ENCODE measurements at places on chromosomes 3 and 15.

DNA sequence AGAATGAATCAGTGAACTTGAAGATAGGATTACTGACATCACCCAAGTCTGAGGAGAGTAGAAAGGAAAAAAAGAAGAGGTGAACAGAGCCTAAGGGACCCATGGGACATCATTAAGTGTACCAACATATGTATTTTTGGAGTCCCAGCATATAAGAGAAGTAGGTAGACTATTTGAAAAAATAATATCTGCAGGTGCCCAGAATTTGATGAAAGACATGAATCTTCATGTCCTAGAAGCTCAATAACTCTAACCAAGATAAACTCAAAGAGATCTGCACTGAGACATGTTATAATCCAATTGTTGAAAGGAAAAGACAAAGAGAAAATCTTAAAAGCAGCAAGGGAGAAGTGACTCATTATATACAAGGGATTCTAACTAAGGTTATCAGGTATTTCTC, 39.0 kb downstream of the SPESP1 start:
- no peak for DNase-seq

- no peak for DNase-seq
Measured at GRCh38 chr3:187977659-187978058, 176.3 kb upstream of the LPP start.

DNA sequence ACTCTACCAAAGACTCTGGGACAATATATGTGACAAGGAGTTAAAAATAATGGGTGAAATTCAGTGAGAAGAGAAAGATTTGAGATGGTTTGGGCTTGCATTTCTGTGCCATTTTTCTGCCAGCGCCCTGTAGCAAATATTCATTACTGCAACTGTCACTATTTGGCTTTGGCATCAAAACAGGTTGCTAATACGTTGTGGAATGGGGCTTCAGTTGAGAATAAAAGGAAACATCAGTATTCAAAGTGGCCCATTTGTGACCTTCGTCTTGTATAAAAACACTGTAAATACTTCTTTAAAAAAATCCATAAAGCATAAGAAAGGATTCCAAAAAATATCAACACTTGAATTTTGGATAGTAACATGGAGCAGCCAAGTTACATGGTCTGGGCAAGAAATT, 309.2 kb downstream of the ZNF385D start:
- no peak for DNase-seq

DNA sequence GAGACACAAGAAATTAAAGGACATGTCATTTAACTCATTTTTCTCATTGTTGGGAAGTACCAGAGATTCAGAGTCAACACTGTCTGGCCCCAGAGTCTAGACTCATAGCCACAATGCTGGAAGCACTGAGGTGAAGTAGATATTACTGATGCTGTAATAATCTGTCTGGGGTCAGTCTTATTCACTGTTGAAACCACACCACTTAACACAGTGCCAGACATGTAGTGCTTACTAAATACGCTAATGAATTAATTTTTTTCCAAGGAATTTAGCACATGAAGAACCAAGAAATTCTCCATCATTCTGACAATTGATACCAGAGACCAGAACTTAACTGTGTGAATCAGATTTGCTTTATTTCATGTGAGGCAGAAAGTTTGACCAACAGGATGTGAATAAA, 150.8 kb upstream of the STAC start:
- DNase-seq: no peak

GRCh38 chr3:197748597-197749314, 927 bp upstream of the FYTTD1 start:
- DNase-seq: no peak

GRCh38 chr3:88963003-88963402, 144.4 kb upstream of the EPHA3 start:
- DNase-seq: no peak

GRCh38 chr15:44676676-44677075, 13.2 kb upstream of the SPG11 start:
- no peak for DNase-seq

DNA sequence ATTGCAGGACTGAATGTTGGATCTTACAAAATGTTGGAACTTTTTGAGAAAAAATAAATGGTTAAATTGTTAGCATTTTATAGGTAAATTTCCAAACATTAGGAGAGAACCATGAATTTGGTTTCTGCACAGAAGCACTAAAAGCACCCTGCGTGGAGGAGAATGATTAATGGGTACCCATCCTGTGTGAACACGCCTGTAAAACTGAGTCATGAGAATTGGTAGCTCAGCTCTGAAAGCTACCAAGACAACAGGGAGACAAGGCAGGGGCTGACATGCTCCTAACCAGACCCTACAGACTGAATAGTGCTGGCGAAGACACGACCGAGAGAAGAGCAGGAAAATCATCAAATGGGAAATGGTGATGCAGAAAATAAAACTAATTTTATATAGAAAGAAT, 32.4 kb upstream of the MTMR10 start:
- DNase-seq: no peak

DNA sequence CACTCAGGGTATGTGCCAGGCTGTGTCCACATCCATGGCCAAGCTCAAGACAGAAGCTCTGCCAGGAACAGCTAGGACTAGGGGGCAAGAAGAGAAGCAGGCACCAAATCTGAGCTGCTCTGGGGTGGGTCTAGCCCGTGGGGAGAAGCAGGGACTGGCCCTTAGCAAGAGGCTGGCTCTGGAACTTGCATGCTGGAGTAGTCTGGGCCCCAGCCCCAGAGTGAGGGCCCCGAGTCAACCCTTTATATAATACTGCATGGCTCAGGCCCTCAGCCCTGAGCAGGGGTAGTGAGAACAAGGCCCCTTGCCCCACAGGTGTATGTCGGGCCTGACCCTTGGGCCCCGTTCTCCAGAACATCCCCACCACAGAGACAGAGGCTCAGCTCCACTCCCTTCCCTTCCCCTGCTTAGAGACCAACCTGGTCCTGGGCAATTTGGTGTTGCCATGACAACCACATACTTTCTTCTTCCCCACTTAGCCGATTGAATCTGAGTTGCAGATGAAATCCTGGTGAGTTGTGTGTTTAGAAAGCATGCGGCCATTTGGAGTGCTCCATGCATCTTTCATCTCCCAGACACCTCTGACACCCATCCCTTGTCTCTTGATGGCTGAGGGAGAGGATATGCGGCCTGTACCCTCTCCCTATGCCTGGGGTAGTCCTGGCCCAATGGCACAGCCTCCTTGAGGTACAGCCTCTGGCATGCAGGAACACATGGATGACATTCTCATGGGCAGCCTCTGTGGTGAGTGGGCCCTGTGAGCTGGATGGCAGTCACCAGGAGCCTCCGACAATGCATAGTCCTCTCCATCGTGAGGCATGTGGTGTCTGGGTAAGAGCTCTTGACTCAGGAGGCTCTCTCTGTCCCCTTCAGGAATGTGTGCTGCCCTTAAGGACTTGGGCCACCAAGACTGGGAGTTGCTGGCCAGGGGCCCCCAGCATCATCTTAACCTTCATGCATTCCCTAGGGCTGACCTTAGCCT, 29.2 kb upstream of the SFMBT1 start:
- no peak for DNase-seq

- no peak for DNase-seq
Measured at GRCh38 chr3:73389117-73389813, 235.5 kb downstream of the PDZRN3 start.

GRCh38 chr3:98600412-98601095, 7.1 kb upstream of the CPOX start:
- DNase-seq: no peak

GRCh38 chr3:112346491-112347122, 13.7 kb downstream of the CD200 start:
- DNase-seq: no peak

DNA sequence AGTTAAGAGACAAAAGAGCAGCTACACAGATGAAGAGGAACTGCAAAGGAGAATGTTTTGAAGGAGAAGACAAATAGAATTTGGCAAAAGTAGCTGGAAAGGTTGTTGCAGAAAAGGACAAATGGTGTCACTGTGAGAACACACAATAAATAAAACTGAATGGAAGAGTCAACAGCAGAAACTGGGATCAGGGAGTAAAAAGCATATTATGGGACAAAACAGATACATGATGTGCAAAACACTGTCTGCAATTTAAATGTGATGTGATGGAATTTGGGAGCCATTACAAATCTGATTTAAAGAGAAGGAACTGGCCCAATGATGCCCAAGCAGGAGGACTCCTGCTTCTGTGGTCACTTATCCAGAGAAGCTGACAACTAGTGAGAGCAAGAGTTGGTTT, 46.1 kb downstream of the CD47 start:
- no peak for DNase-seq

- DNase-seq: peak; percentile 78
Measured at GRCh38 chr3:150106740-150107428, 136.2 kb upstream of the PFN2 start.

- no peak for DNase-seq
Measured at GRCh38 chr3:14166877-14167603, 11.4 kb downstream of the XPC start.

GRCh38 chr15:44718927-44719292, 7.6 kb downstream of the B2M start:
- no peak for DNase-seq

GRCh38 chr15:44029940-44030568, 165.0 kb downstream of the FRMD5 start:
- no peak for DNase-seq

- no peak for DNase-seq
Measured at GRCh38 chr3:27802849-27803248, 80.7 kb upstream of the EOMES start.

GRCh38 chr15:31487811-31488436, 161.3 kb downstream of the KLF13 start:
- no peak for DNase-seq

GRCh38 chr15:44101286-44101685, 93.8 kb downstream of the FRMD5 start:
- no peak for DNase-seq

GRCh38 chr3:171953301-171954022, 85.9 kb upstream of the FNDC3B start:
- no peak for DNase-seq

GRCh38 chr3:170421111-170421641, 2.5 kb downstream of the CLDN11 start:
- no peak for DNase-seq

DNA sequence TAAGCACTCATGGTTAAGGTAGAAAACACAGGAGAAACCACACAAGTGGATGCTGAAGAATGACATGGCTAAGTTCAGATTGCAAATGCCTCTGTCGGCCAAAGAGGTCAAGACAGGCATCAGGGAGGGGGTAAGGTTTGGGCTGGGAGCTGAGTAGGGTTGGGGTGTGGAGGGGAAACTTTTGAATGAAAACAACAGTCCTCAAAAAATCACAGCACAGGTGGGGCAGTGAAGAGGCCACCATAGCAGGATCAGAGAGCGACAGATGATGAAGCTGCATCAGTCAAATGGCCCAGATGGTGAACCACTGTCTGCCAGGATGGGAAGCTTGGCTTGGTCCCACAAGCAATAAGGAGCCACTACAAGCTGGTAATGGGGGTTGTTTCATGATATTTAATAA, 74.9 kb downstream of the ADCY5 start:
- DNase-seq: no peak

GRCh38 chr3:163953526-163953925, 1124.8 kb downstream of the SI start:
- no peak for DNase-seq

DNA sequence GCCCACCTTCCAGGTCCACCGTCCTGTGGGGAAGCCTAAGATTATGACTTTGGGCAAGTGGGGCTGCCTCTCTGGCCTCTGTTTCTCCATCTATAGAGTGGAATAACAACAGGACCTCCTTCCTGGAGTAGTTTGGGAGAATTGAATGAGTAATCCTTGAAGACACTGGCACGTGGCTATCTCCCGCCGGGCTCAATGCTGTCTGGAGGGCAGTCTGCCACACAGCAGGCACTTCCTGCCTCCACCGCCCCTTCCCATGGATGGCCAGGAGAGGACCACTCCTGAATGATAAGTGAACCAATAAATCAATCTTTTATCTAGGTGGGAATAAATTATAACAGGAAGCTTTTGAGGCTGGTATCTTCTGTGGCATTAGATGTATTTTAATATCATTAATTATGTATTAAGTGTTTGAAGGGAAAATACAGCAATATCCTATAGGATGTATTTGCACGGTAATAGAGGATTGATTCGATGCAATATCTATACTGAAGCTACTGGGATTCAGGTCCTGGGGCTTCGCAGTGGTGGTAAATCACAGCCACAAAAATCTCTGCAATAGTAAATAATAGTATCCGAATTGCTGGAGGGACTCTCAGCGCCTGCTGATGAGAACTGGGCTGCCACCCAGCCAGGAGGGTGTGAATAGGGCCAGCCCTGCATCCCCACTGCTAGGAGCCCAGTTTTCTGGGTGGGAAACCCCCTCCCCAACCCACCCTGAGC, 15.9 kb downstream of the MEGF11 start:
- DNase-seq: no peak

GRCh38 chr3:60983906-60984305, 267.3 kb downstream of the FHIT start:
- no peak for DNase-seq

DNA sequence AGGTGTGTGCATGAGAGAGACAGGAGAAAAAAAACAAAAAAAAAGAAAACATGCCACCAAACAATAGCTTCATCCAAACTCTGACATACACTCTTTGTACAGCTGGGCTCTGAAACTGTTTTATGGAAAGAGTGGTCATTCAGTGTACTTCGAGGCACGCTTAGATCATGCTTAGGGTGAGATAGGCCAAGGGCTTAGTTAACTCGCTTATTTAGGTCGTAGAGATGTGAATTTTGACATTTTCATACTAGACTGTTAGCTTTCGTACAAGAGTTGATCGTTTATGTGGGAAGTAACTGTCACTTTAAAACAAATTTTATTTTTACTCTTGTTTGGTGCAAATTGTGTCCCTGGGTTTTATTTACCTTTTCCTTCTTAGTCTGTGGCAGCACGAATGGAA, 166.4 kb downstream of the GHSR start:
- DNase-seq: no peak

DNA sequence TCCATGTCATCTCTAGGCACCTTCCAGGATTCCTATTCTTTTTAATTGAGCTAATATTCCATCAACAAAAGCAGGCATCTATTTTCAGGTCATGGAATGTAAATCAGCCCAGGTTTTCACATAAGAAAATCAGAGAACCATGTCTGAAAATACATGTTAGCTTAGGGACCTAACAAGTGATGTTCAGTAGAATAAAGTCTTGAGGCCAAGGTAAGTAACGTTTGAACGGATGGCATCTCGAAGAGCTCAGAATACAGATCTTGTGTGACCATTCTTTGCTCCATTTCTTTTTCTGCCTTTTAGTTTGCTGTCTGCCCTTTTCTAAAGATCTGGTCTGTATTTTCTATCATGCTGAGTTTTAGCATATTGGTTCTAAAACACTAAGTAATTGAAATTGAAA, 16.5 kb upstream of the KCNMB2 start:
- no peak for DNase-seq

DNA sequence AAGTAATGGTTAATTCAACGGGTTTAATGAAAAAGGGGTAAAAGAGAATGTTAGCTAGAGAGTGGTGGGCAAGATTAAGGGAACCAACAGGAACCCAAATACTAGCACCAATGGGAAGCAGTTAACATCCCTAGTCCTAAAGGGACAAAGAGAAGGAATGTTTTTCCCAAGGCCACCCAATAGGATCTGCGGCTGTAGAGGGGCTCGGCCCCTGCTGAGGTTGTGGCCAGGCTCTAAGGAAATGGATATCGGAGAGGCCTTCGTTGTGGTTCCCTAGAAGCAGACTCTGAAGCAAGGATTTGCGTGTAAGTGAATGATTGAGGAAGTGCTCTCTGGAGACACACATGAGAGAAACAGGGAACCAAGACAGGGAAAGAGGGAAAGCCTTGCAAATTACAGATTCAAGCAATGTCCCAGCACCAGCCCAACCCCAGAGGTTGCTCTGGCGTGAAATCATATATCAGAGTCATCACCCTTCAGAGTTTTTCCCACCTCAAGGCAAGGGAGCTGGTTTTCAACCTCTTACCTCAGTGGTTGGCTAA, 83.6 kb upstream of the TNIK start:
- no peak for DNase-seq

GRCh38 chr3:47669026-47669749, 90.5 kb upstream of the CSPG5 start:
- DNase-seq: no peak
